ENCODE measurements at places on chromosomes 2 and 18.

- no peak for DNase-seq
These were observed 4.8 kb upstream of the CASP8 start for GRCh38 chr2:201255408-201256033.

DNA sequence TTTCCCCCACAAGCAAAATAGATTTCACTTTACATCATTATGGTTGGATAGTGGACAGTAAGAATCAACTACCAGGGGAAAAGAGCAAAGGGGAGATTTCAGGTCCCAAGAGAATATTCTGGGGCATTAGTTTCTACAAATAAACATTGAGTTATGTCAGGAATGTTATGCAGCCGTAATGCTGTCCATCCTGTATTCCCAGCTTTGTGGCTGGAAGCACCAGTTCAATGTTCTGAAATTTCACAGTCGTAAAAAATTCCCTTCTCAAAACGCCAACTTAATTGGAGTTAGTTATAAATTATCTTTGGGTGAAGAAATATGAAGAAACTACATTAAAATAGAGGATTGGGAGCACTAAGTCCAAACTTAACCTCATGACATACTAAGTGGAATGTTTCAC is 141.5 kb upstream of the FIGN start:
- peak; percentile 43 for DNase-seq

- DNase-seq = no peak
These were observed 27.8 kb upstream of the RHOB start for GRCh38 chr2:20419007-20419576.

DNA sequence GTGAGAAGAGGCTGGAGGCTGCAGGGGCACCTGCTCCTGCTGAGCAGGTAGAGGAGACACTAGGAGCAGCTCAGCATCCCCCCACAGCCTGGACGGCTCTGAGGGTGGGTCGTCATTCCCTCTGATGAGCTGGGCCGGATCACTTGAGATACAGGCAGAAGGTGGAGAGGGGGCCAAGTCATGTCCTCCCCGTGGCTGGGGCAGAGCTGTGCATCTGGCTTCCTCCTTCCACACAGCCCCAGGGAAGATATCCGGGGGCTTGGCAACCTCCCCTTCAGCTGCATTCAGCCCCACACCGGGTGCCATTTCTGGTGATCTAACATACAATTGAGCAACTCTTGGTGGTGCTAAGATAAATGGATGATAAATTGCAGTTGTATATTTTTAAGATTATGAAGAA is 236.9 kb downstream of the LDLRAD4 start:
- no peak for DNase-seq

GRCh38 chr2:39730276-39730675 is 48.8 kb downstream of the THUMPD2 start:
- DNase-seq = no peak

- no peak for DNase-seq
These were observed 907 bp upstream of the GYPC start for GRCh38 chr2:126655051-126655450.

DNA sequence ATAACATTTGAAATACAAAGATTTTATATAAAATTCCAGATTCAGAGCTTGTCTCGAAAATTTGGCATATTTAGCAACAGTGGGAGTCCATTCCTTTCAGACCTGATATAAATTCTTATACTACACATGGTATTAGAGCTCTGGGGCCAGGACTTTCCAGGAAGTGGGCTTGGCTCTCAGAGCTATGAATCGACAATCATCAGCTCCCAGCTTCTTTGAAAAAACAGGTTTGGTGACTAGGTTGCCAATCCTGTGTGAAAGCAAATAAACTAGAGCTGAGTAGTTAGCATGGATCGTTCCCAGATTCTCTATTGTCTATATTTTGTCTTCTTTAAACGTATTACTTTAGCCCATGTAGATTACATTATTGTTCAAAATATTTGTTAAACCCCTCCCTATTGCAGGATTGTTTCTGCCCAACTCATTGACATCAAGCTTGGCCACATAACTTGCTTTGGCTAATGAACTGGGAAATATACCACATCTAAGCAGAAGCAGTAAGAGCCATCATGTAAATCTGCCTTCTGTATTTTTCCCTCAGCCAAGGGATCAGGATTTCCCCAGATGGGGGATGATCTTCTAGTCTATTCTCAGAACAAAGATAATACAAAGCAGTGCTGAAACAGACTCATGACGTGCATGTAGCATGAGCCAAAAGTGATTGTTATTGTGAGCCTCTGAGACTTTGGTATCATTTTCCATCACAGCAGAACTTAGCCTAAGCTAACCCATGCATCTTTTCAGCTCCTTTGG is 105.4 kb downstream of the KCNH7 start:
- peak; percentile 49 for DNase-seq
